Breast epithelium (tissue), 4 donors: ENCODE measurements at places on chromosomes 4 and X. TPM values are rescaled to one million over a fixed set of nuclear protein-coding genes. Genes with fewer than 3 reads are reported as not detected.

COX7B2 gene
- not detected for total RNA-seq

PAGE5 gene
- not detected for total RNA-seq

DNA sequence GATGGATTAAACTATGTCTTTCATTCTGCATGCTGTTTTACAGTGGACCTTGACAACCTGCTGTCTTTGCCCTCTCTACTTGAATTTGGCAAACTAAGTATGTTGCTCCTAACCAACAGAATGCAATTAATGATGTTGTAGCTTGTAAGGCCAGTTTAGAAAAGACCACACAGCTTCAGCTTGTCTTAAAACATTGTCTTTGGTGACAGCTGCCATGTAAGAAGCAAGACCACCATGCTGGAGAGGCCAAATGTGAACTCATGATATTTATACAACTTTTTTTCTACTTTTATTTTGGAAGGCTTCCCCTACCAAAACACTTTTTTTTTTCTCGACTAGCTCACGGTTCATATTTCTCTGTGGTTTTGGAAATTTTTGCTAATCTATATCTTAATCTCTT, 278.0 kb upstream of the GNPDA2 start:
- H3K4me3 ChIP-seq: no peak overlapping the region
- H3K36me3 ChIP-seq: no peaks in the 10 kb centered on the region
- no peak overlapping the region for H3K27ac ChIP-seq
- H3K27me3 ChIP-seq: no peaks in the 10 kb centered on the region
- no peaks in the 10 kb centered on the region for H3K4me1 ChIP-seq

DNA sequence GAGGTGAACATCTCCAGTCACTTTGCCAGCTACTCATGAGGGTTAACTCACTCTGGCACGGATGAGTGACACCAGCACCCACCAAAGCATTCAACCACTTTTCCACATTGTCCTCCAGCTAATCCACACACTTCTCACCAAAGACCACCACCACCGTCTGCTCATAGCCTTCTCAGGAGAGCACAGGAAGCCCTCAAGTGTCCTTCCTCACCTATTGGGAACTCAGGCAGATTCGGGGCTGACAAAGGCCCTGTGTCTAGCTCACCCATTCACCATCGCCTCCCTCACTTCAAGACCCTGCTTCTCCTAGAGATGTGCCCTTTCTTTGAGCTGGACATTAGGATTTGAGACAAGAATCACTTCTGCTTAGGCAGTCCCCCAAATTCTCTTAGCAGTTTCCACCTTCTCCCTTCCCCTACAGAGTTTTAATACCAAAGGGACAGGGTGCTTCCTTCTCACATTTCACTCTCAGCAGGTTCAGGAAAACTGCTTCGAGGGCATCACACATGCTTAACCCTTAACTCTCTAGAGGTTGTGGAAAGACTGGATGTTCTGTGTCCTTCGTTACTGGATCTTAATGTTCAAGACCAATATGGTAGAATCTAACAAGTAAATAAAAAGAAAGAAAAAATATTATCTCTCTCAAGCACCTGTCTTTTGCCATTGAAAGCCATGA, 11.0 kb downstream of the RXFP1 start:
- no peaks in the 10 kb centered on the region for H3K36me3 ChIP-seq
- DNase-seq: no peak
- no peaks in the 10 kb centered on the region for H3K4me1 ChIP-seq
- H3K27me3 ChIP-seq: no peaks in the 10 kb centered on the region
- H3K27ac ChIP-seq: no peak overlapping the region

DNA sequence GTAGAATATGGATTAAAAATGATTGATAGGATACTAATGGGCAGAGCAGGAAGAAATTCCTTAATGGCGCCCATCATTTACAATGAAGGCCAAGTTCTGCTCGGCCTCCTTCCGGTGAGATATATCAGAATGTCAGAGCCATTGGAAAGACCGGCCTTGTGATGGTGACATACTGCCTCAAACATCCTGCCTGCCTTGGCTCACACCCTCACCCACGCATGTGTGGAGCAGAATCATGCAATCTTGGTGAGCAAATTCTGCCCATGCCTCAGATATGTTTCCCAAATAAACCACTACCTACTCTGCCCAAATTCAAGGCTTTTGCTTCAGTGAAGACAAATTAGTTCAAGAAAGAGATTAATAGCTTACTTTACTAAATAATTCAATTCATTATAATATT, 163.3 kb downstream of the MID1 start:
- no peak overlapping the region for H3K4me3 ChIP-seq
- DNase-seq: no peak
- H3K27me3 ChIP-seq: peaks cover 5% of the 10 kb centered on the region
- H3K36me3 ChIP-seq: no peaks in the 10 kb centered on the region
- no peak overlapping the region for H3K27ac ChIP-seq
